ENCODE measurements at places on chromosomes 3 and 15. TPM values are rescaled to one million over a fixed set of nuclear protein-coding genes. Genes with fewer than 3 reads are reported as not detected.

Gene FHIT
- total RNA-seq, result 3.6 TPM

Gene CP
- total RNA-seq, result 1.7 TPM

Gene GOLGA6L4
- 3.4 TPM for total RNA-seq

Gene DUOXA2
- total RNA-seq, result not detected

Gene CFAP92
- 2.2 TPM for total RNA-seq

Gene STRIT1
- not detected for total RNA-seq

Gene KBTBD12
- 3.4 TPM for total RNA-seq

Gene ROPN1B
- 0.31 TPM for total RNA-seq
